ENCODE measurements at places on chromosomes 11 and 22.

DNA sequence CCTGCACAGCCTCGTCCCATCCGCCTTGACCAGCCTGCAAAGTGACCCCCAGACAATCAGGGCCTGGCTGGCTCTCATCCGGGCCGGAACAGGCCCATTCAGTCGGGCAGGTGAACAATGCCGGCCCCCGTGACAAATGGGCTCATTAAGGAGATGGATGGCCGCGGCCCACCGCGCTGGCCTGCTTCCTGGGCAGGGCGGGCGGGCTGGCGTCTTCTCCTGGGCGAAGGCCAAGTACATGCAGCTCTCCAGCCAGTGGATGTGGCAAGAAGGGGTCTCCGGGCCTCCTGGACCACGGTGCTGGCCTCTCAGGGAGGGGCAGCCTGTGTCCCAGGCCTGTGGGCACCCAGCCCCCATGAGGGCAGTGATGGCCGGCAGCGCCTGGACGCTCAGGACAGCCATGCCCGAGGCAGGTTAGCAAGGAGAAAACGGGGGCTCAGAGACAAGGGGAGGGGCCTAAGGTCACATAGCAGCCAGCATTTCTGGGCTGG lies 1022.8 kb downstream of the BRD1 start:
- no peak for ATAC-seq

DNA sequence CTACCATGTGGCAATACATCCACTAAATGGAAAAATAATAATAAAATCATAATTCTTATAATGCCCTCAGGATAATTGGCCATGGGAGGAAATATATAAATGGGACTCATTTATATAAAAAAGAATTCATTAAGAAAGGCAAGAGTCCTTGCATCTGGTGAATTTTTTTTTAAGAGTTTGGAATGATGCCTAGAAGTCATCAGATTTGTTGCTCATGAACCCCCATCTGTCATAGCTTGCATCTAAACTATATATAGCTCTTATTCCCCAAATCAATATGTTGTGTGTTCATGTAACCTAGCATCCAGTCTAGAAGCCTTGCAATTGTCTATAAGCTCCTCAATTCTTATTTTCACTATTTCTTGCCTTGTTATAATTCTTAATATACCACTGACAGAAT lies 75.9 kb downstream of the CADM1 start:
- no peak for ATAC-seq

- ATAC-seq, result no peak
Measured at GRCh38 chr11:95149651-95150364, 60.2 kb downstream of the ENDOD1 start.

- no peak for ATAC-seq
Measured at GRCh38 chr22:46417769-46418168, 82.3 kb downstream of the TRMU start.

DNA sequence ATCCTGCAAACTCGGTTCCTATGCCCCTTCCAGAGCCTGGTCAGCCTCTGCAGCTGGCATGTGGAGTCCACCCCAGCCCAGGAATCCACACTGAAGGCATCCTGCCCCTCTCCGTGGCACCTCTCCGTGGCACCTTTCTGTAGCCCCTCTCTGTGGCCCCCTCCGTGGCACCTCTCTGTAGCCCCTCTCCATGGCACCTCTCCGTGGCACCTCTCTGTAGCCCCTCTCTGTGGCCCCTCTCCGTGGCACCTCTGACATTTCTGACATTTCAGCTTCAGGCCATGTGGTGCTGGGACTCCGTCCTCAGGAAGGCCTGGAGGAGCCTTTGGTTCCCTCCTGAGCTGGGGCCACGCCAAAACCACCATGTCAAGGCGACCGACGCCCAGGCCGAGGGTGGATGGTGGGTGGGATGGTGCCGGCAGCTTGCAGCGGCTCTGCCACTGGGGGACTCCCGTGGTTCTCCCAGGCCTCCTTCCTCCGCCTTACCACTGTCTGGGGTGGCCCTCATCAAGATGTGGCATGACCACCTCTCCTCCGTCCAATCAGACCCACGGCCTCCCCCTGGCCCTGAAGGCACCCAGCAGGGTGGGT lies 1518.5 kb downstream of the BRD1 start:
- ATAC-seq, result no peak

DNA sequence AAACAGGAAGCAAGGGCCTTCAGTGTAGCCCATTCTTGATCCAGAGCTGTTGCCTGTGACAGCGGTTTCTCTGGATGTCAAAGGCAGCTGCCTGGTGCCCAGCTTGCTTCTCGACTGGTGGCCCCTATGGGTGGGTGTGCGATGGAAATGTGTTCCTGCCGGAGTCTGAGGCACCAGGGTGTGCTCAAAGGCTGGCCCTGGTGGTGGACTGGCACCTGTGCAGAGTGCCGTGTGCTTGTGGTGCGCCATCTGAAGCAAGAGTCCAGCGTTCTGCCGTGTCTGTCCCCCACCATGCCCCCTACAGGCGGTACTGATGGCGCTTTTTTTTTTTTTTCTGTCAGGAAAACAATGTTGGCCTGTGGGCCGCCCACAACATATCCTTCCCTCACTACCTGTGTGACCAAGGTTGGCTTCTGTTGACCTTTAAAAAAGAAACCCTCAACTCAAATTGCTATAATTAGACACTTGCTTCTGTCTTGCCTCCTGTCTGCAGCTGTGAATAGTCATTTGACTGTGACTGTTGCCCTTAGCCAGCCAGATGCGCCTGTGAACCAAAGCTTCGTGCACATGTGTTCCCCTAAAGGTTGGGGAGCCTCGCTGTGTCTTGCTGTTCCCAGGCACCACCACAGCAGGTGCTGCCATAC lies 4.7 kb upstream of the RANBP1 start:
- ATAC-seq, result peak; percentile 64

DNA sequence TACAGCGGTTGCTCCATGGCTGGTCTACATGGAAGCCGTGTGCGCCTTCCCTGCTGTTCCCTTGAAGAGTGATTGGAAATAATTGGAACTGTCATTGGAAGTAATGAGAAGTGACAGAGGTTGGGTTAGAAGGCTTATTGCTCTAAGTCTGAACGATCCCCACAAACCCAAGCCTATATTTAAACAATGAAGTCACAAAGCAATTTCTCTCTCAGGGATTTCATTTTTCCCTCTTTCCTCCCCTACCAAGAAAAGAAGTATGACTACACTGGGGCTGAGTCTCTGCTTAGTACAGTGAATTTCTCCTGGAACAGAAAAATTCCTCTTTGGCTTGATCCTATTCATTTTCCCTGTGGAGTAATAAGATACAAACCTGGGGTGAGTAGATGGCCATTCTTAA lies 7.8 kb downstream of the CLMP start:
- ATAC-seq, result no peak

GRCh38 chr11:105189581-105189980 lies 50.0 kb upstream of the CARD18 start:
- ATAC-seq, result no peak

GRCh38 chr11:36016709-36017108 lies 72.8 kb downstream of the LDLRAD3 start:
- ATAC-seq, result no peak

DNA sequence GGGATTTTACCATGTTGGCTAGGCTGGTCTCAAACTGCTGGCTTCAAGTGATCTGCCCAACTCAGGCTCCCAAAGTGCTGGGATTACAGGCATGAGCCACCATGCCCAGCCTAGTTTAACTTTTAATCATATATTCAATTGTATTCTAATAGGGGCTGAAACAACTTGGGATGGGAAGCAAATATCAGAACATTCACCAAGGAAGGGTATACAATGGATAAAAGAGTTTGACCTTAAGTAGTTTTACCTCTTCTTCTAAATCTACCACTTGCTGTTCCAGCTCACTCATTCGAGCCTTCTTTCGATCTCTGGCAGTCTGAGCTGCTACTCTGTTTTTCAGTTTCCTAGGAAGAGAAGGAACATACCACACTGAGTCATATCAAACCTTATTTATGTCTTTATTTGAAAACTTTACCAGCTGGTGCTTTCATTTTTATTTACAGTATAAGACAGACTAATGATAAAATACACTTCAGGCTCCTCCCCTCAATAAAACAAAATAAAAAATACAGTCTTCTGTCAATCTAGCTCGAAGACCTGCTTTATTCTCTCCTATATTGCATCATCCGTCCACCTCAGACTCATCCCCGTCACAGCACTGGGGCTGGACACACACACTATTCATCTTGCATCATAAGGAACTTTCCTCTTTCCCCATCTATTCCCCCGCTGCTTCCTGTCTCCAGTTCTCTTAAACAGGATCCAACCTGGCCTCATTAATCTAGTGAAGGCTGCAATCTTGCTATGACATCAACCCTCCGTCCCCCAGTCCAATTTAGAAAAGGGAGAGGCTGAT lies 1.4 kb downstream of the XBP1 start:
- ATAC-seq, result peak; percentile 61

DNA sequence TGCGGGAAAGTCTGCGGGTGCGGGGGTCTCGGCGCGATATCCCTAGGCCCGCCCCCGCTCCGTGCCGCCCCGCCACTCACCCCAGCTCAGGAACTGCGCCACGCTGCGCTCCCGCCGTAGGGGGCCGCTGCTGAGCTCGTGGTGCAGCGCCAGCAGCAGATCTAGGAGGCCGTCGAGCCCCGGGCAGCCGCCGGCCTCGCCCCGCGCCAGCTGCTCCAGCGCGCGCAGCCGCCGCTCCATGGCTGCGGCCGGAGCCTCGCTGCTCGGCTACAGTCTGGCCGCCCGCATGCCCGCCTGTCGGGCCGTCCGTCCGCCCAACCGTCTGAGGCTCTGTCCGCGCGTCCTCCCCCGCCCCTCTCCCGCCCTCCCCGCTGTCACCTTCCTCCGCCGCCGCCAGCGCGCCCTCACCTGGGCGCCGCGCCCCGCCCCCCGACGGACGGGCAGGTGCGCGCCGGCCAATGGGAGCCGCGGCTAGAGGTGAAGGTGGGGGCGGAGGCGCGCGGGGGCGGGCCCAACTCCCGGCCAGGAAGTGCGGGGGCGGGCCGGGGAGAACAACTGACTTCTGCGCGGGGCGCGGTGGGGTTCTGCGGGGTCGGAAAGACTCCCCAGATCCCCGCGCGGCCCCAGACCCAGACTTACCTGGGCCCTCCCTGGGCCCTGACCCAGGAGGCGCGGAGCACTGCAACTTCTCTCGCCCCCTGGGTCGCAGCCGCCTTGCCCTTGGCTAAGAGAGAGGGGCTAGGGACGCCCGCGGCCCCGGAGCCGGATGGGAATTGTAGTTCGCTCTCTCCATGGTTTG lies at the start of gene CDC42BPG:
TSS of gene CDC42BPG (minus strand) at position 324 of the 799 bp plus-strand sequence. CDS start at position 240, 84 bp downstream.
- ATAC-seq, result peak; percentile 68

DNA sequence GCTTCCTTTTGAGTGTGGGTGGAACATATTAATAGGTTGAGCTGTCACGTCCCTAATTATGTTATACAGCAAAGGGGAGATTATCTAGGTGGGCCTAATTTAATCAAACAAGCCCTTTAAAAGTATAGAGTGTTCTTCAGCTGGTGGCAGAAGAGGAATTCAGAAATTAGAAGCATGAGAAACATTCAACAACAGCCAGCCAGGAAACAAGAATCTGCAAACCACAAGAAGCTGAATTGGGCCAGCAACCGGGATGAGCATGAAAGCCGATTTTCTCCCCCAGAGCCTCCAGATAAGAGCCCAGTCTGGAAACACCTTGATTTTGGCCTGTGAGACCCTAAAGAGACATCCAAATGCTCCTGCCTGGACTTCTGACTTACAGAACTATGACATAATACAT lies 105.8 kb upstream of the LDLRAD3 start:
- no peak for ATAC-seq

DNA sequence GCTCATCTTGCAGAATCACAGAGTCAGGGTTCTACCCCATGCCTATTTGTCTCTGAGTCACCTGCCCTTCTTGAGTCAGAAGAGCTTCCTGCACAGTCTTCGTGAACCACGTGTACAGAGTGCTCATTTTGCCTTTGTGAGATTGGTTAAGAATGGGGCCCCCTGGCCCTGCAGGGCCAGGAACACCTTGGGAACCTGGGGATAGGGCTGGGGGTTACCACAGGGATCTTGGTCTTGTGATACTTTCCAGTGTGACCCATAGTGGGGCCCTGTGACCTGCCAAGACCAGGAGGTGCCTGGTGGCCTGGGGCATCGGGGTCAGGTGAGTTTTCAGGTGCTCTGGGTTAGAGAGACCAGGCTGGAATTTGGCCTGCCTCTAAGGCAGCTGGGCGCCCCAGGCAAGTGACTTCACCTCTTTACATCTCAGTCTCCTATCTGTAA lies 9.4 kb downstream of the TMPRSS13 start:
- peak; percentile 99 for ATAC-seq

DNA sequence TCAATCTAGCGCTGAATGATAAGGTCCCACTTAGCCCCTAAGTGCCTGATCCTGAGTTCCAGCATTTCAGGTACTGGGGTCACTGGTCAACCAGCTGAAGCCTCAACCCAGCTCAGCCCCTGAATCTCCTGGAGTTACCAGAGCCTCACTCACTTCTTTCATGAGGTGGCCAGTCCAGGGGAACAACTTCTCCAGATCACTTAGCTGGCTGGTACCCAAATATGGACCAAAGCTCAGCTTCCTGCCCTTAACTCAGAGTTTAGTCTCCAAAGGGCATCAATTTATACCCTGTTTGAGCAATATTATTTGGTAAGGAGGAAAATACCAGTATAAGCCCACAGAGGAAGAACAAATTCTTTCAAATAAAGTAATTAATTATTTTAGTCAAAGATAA lies 105.6 kb downstream of the SLC1A2 start:
- no peak for ATAC-seq

GRCh38 chr22:46815896-46816731 lies 53.7 kb downstream of the TBC1D22A start:
- peak; percentile 32 for ATAC-seq

GRCh38 chr11:46338988-46339666 lies 8.1 kb upstream of the DGKZ start:
- ATAC-seq, result no peak

- no peak for ATAC-seq
Measured at GRCh38 chr11:45755281-45755859, 49.6 kb upstream of the SLC35C1 start.

DNA sequence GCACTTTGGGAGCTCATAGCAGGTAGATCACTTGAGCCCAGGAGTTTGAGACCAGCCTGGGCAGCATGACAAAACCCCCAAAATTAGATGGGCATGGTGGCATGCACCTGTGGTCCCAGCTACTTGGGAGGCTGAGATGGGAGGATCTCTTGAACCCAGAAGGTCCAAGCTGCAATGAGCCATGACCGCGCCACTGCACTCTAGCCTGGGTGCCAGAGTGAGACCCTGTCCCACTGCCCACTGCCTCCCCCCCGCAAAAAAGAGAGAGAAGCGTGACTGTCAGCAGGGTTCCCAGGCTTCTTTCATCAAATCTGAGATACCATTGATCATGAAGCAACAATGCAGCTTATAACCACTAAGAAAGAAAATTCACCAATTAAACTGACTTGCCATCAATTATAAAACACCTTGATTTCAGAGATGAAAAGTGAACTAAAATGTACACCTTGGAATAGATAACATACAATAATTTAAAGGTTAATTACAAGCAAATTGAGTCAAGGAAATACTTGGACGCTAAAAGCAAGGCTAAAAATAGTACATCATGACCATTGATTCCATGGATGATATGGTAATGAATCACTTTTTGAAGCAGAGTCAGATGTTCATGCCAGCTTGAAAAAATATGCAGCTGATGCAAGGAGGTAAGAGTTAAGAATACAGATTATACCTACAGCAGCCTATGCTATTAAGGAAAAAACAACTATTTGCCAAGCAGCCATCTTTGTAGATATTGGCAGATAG lies 90.8 kb upstream of the ALKBH3 start:
- no peak for ATAC-seq

- ATAC-seq, result no peak
Measured at GRCh38 chr11:129273944-129274711, 82.0 kb upstream of the ARHGAP32 start.
